ENCODE measurements at places on chromosomes 7 and 10.
A peak's percentile ranks its signal among the peaks of the same experiment; 100 is the strongest.

DNA sequence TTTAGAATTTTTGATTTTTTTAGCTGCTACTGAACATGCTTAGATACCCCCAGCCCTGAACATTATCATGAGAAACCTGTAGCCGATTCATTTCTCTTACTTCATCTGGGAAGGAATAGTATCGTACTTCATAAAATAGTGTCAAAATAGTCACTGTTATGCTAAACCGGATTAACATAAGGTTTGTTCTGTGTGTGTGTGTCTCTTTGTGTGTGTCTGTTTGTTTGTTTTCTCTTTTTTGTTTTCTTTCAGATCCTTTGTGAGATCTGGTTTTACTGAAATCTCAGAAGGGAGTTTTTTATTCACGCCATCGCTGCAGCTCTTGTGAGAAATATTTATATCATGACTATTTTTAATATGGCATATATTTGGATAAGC is 761 bp downstream of the LGI1 start:
- no peak for DNase-seq

GRCh38 chr7:105164751-105165150 is 150.7 kb downstream of the KMT2E start:
- DNase-seq: no peak

DNA sequence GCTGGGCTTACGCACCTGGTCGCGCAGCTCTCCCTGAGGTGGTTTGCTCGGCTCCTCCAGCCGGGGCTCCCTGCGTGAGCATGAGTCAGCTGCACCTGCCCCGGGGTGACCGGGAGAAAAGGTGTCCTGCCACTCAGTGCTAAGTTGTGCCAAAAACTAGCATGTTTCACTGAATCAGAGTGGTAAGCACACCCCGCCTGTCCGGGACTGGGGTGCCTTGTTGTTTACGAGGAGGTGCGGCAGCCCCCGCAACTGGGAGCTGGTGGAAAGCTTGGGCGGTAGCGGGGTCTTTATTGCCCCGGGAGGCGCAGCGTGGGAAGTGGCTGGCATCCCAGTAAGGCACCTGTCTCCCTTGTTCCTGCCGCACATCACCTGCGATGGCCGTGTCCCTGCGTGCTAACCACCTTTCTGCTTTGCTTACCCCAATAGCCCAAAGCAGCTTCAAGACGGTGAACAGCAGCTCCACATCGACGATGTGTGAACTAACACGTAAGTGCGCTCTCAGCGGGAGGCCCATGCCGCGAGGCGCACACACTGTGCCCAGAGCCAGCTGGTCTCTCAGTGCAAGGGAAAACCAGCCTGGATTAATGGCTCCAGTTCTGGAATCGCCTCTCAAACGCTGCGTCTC is 506.6 kb upstream of the FOXK1 start:
- no peak for DNase-seq

- DNase-seq: no peak
Measured at GRCh38 chr10:116992183-116992582, 12.8 kb downstream of the SHTN1 start.

- DNase-seq: no peak
Measured at GRCh38 chr7:82697897-82698296, 254.3 kb upstream of the CACNA2D1 start.

DNA sequence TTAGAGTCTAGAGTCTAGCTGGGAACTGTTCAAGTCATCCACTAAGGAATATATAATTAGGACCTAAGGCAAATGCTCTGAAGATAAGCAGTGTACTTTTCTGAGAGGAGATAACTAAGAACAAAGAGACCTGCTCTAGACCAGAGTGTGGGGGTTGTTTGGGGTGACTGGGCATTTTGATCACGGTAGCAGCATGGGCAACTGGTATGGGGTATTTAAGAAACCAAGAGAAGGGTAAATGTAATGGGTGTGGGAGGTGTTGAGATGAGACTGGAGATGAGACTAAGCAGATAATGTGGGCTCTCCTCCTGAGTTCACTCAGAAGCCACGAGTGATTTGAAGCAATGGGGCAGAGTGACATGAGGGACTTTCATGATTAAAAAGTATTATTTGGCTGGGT is 1082.9 kb downstream of the GATA3 start:
- peak; percentile 20 for DNase-seq

GRCh38 chr7:71612911-71613310 is 481.0 kb downstream of the GALNT17 start:
- no peak for DNase-seq

- DNase-seq: no peak
Measured at GRCh38 chr7:139889186-139889871, 60.3 kb downstream of the TBXAS1 start.

DNA sequence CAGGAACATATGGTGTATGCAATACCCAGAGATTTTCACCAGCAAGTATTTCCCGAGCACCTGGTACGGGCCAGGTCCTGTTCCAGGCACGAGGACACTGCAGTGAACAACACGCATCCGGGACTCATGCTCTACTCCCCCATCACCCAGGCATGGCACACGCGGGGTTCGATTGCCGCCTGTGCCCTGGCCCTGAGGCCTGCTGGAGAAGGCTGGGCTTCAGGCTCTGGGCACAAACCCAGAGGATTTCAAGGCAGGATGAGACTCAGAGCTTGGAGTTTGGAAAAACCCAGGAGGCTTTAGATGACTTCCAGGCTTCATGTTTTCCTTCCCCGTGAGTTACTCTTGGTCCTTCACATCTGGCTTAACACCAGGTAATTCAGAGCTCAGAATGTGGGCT is 143.5 kb downstream of the NEURL1 start:
- no peak for DNase-seq

GRCh38 chr10:34449836-34450235 is 365.3 kb downstream of the PARD3 start:
- no peak for DNase-seq

DNA sequence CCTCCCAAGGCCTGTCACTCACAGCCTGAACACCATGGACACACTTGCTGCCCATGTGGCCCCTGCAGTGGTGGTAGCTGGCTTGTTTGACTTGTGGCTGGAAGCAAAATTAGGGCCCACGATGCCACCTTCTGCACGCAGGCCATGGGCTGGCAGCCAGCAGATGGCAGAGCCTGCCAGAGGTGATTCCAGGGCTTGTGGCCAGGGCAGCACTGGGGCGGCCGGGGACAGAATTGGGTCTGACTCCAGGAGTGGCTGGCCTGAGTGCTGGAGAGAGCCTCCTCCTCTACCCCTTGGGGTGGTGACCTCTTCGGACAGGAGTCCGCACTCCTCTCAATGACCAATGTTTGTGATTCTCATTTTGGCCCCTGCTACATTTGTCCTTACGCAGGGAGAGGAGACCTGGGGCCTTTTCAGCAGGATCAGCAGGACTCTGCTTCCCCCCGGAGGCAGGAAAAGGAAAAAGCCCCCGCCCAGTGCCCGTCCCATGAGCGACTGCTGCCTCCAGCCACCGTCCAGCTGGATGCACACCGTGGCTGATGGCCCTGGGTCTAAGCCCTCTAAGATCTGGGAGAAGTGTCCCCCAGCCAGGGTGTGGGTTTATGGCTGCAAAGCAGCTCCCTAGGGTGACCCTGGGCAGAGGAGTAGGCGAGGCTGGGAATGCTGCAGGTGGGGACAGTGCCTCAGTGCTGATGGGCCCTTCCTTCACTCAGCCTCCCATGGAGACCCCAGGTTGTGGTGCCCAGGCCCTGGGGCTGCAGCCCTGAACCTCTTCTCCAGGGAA is 26.5 kb downstream of the DNAJB12 start:
- no peak for DNase-seq

DNA sequence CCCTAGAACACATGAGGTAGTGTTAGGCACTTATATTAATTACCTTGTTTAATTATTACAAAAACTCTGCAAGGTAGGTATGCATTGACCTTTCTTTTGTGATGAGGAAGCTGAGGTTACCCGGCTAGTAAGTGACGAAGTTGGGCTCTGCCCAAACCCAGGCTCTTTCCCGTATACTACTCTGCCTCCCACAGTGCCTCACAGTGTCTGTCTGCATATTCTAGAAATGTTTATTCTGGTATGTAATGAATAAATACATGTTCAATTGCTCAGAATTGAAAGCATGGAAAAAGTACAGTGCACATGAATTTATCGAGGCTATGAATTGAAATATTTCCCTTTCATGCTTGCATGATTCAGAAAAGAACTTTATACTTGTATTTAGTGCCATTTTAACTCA is 304.9 kb downstream of the PHTF2 start:
- no peak for DNase-seq

Measured in stimulated activated CD8-positive, alpha-beta memory T cell treated with anti-CD3 and anti-CD28 coated beads, Interleukin-7, amount 100 ng/mL, for 48 hours (primary cell).